ENCODE measurements at places on chromosomes 16 and 17.

- no peak for DNase-seq
These were observed 13.2 kb downstream of the ITGB3 start for GRCh38 chr17:47266782-47267181.

GRCh38 chr17:36142235-36142634 lies 34.2 kb downstream of the TBC1D3B start:
- no peak for DNase-seq

DNA sequence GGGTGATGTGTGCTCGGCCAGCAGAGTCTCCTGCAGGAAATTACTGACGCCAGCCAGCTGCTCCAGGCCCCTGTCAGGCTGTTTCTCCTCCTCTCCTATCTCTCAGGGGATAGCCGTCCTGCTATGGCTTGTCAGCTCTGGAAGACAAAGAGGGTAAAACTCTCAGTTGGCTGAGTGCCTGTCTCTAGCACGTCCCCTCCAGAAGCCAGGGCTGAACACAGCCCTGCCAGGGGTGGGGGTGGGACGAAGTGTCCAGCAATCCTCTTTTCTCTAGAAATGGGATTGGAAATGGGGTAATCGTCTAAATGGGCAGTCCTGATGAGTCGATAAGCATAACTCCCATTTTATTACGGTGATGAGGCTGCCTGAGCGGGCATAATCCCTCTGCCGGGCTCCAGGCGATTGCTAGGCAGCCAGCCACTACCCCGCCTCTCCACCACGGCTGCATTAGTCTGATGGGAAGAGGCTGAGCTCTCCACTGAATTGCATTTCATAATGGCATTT lies 89.1 kb upstream of the GNAO1 start:
- DNase-seq: no peak

DNA sequence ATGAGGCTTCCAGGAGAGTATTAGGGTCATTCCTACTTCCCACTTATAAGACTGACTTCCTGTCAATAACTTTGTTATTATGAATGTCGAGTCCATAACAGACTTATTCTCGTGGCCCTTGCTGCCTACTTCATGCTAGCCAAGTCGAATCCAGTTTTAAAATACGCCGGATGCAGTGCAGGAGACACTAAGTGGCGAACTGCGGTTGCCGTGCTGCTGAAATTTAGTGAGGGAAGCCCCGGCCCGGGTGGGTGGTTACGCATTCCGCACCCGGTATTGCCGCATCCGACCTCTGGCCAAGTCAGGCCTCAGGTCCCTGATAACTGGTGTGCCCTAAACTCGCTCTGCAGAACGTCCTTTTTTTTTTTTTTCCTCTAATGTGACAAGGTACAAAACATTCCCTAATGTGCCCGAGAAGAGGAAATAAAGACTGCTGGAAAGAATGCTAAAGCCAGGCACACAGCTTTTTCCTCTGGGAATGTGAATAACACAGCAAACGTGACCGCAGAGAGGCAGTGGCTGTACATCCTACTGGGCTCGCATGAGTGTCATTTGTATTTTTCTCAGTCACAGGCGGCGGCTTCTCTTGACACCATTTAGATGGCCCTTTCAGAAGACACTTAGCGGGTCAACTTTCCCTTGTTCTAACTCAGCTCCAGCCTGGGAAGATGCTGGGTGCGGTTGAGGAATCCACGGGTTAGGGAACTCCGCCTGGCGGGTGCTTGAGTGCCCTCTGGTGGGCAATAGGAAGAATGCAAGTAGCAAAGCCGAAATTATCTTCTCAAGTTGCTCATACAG lies 7.1 kb upstream of the AKTIP start:
- peak; percentile 32 for DNase-seq

DNA sequence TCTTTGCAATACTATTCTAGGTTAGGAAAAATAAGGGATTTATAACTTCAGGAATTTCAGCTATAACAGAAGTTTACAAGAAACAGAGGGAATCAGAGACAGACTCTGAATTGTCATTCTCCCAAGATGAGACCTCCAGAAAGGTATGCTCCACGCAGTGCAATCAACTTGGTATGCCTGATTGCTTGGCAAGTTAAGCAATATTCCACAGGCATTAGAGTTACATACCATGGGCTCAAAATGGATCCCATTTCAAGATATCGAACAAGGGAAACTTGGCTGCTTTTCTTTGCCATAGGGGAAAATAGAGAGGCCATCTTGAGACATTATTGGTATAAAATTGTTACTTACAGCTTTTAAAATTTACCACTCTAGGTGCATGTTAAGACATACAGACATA lies 615.6 kb upstream of the SOX9 start:
- no peak for DNase-seq

- DNase-seq: no peak
These were observed 21.4 kb downstream of the CARD14 start for GRCh38 chr17:80191192-80191591.

DNA sequence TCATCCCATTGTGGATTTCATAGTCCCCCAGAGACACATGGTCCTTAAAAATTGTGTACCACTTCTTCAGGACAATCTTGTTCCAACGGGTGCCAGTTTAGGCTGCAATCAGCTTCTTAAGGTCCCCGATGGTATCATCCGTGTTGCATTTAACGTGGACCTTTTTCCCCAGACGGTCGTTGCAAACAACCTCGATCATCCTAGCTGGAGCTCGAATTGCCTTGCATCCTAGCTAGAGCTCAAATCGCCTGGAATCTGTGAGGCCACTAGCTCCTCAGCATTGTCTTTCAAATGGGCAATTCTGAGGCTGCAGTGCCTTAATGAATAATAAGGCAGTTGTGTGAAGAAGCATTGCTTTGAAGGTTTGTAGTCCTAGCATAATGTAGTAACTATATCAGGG lies 37.7 kb upstream of the RHBDL3 start:
- no peak for DNase-seq

DNA sequence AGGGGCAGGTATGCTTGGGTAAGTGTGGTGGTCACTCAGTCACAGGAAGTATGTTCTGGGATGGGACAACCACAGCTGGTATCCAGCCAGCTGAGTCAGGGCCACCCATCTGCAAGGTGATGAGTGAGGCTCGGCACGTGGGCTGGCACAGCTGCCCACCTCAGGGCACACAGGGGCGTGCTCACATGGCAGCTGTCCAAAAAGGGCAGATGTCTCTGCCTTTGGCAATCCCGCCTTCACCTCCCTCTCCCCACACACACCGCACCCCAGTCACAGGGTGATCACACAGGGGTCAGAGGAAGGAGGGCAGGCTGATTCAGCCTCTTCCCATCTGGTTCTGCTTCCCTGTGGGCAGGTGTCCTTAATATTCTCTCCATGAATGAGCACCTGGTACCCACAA lies 85.9 kb upstream of the TOB1 start:
- DNase-seq: no peak

- DNase-seq: no peak
These were observed 114.6 kb downstream of the ZNF18 start for GRCh38 chr17:11882716-11883115.

- DNase-seq: no peak
These were observed 258.0 kb downstream of the PMP22 start for GRCh38 chr17:15007147-15007553.

GRCh38 chr16:48082516-48082915 lies 73.3 kb downstream of the ABCC12 start:
- no peak for DNase-seq

- DNase-seq: no peak
These were observed 985 bp upstream of the ZNF213 start for GRCh38 chr16:3133844-3134243.

DNA sequence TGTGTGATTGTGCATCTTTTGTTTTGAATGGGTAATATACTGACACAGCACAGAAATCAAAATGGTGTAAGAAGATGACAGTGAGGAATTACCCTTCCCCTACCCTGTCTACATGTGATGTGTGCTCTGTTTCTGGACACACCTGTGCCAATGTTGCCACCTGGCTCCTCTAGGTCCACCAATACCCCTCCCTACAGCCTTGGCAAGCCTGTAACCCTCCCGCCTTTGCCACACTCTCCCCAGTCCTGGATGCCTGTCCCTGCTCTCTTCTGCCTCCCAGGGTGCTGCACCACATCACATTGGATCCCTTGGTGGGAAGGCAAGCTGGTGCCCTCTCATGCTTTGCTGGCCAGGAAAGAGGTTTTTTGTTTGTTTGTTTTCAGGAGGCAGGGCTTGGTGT lies 289.5 kb upstream of the N4BP1 start:
- DNase-seq: no peak

DNA sequence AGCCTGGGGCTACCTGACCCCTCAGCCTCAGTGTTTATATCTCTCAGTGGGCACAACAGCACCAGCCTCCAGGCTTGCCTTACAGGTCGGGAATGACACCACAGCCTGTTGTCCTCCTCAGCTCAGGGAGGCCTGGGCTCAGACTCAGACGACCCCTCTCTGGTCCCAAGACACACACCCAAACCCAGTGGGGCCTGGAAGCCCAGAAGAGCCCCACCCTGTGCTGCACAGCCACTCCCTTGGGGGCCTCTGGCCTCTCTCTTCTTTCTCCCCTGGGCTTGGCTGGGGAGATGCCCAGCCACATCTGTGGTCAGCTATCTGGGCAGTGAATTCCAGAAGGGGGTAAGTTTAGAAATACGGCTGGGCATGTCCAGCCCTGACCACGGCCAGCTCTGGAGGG lies 2.4 kb downstream of the NATD1 start:
- DNase-seq: no peak

- DNase-seq: peak; percentile 14
These were observed 8.3 kb upstream of the ZNF750 start for GRCh38 chr17:82848022-82848592.

GRCh38 chr16:8577678-8578304 lies 12.5 kb downstream of the TMEM114 start:
- no peak for DNase-seq
